Stimulated activated CD4-positive, alpha-beta T cell treated with anti-CD3 and anti-CD28 coated beads, Interleukin-1b, Interleukin-23, amount 100 ng/mL, for 24 hours (primary cell): ENCODE measurements at places on chromosomes 2 and 18.

GRCh38 chr2:62996534-62997186 is 54.0 kb upstream of the OTX1 start:
- no peak for DNase-seq

DNA sequence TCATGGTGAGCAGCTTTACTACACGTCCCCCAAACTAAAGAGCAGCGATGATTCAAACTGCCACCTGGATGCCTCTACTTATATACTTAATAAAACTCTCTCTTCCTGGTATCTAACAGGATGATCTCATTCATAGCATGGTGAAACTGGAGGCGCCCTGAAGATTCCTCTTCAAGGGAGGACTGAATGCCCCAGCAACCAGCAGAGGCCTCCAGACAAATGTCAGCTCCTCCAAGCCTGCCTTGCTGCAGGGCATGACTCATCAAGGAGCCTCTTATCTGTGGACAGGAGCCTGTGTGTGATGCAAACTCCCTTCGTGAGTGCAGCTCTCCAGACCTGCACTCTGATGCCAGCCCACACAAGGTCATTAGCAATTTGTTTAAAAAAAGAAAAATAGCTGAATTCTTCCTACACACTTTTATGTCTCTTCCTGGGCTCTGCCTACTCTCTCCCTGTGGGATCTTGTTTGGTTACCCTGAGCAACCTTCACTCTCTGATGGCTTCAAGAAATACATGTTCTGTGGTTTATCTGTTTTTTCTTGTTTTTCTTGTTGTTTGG is 30.2 kb downstream of the LONRF2 start:
- DNase-seq, result peak; percentile 32

DNA sequence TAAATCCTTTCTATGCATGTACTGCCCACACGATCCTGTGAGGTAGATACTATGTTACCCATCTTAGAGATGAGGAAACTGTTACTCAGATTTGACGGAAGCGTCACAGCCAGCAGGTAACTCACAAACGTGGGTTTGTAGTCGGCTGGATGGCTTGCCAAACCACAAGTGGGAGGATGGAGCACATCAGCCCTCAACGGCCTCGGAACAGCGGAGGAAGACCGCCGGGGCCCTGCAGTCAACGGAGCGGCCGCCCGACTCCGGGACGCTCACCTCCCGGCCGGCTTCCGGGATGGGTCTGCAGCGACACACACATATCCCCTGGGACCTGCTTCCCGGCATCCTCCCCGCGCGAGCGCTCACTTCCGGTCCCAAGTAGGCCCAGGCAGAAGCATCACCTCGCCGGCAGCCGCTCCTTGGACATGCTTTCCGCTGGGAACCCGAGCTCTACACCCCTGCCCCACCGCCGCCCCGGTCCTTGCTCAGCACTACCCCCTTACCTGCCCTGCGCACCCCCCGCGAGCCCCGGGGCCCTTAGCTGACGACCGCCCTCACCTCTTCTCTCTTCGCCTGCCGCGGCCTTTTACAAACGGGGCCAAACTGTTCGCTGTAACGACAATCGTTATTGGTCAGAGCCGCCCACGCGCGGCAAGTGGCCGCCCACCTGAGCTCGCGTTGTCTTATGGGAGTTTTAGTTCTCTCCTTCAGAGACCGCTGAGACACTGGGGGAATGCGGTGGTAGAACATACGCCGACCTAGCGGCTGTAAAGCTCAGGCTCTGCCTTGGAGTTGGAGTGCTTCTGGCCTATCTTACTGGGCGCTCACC is at the start of gene C2orf42:
Gene C2orf42 (minus strand): TSS at position 602 of the 826 bp plus-strand sequence. CDS start 9,034 bp downstream, outside the sequence.
- peak; percentile 93 for DNase-seq

GRCh38 chr2:145495590-145495989 is 975.7 kb upstream of the ZEB2 start:
- DNase-seq, result no peak

DNA sequence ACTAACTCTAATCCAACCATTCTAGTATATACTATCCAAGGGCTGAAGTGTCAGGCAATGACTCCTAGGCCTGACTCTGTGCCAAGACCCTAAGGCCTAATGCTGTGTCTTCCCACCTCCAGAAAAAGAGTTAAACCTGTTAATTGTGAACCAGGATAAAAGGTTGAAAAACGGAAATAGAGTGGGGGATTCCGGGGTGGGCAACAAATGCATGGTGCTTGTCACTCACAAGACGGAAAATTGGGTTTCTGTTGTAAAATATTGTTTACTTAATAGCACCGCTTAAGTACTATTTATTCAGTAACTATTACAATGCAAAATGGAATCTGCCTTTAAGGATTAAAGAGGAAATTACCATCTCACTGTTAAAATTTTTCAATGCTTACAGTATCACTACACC is 3.2 kb downstream of the STK17B start:
- DNase-seq, result no peak

GRCh38 chr2:72220170-72220569 is 72.5 kb upstream of the CYP26B1 start:
- no peak for DNase-seq

GRCh38 chr2:134402410-134402809 is 148.5 kb downstream of the MGAT5 start:
- DNase-seq, result no peak
